ENCODE measurements at places on chromosomes 5 and 9.

GRCh38 chr5:387491-388265, 55.3 kb upstream of the EXOC3 start:
- DNase-seq: no peak

- DNase-seq: no peak
Observed at GRCh38 chr9:89457376-89457855, 40.5 kb downstream of the SEMA4D start.

- DNase-seq: peak; percentile 88
Observed at GRCh38 chr9:36166168-36166927, 2.8 kb upstream of the CCIN start.

DNA sequence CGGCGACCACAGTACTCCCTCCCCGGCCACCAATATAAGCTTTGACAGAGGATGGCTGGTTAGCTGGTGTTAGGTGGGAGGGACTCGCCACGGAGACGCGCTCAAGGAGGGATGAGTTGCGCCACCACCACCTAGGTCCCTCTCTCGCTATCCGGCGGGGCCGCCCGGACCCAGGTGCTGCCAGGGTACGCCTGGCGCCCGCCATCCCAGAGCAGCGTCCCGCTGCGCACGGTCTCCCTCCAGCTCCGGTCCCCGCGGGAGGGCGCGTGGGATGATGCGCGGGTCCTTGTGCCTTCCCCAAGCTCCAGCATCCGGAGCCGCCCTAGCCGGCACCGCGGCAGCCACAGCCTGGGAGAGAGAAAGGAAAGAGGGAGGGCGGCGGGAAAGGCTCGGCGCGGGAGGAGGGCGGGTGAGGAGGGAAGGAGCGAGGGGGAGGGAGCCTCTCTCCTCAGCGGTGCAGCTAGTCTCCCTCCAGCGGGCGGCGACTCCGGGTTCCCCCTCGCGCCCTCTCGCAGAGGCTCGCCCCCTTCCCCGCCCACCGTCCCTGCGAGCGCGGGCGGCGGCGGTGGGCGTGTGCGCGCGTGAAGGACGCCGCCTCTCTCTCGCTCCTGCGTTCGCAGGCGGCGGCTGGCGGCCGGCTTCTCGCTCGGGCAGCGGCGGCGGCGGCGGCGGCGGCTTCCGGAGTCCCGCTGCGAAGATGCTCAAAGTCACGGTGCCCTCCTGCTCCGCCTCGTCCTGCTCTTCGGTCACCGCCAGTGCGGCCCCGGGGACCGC, at the start of gene CAMK4:
Gene CAMK4 (plus strand): TSS at position 598 of the 774 bp plus-strand sequence. CDS start 100 bp downstream, at position 698.
- peak; percentile 55 for DNase-seq

DNA sequence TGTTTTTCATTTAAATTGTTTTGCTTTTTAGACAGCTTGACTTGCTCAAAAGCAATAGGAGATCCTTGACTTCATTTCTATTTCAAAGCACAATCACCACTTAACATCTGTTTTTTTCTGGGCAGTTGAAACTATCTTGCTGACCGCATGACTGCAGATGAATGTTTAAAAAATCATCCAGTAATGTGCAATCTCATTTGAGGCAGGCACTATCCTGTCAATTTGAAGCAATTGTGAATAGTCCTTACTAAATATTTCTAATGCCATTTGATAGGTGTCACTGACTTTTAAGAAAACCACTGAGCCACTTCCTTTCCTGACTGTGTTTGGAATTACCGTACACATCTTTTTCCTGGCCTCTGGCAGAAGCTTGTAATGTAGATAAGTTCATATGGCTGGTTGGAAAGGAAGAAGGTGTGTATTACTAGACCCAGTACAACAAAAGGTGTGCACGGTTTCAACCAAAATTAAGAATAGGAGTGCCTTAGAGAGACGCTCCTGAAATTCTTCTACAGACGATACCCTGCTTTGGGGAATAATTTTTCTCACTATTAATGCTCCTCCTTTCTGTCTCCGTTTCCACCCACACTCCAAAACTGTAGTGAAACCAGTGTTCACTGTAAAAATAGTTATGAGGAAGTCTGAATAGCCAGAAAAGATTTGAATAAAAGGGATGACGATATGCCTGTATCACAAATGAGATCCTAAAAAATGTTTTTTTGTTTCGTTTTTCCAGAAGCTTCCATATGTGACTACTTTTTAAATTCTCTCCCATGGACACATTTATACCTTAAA, 136.7 kb upstream of the MOCS2 start:
- DNase-seq: peak; percentile 88

- DNase-seq: no peak
Observed at GRCh38 chr5:16707168-16707868, 90.5 kb upstream of the RETREG1 start.

DNA sequence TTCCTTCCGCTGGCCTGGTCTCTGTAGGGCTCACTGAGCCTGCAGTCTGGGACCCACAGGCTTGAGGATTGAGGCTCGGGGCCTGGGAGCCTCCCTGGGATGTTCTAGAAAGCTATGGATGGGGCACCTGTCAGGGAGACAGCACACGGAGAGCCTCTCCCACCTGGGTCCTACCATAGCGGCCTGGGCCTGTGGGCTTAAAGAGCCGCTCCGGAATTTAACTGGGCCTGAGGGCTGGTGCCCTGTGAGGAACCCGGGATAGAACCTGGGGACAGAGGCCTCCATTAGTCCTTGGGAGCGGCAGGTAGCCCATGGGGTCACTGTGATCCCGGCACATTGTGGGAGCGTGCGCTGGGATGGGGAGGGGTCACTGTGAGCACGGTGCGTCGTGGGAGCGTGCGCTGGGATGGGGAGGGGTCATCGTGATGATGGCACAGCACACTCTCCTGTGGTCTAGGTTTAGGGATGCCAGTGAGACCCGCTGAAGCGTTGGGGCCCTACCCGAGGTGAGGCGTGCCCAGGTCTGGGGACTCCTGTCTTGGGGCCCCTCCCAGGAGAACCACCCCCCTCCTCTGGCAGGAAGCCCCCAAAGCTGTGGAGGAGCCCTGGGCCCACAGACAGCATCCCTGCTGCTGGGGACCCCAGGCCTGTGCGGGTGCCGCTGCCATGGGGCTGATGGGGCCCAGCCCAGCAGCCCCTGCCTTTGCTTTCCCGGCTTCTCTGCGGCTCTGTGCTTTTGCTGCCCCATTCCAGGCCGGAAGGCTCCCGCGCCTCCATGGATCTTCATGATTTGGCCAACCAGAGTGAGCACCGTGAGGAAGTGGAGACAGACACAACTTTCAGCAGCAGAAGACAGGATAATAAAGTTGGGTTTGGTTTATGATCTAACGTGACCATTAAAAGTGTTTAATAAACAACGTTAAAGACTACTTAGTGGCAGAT, 3.4 kb upstream of the CEP72 start:
- DNase-seq: no peak

DNA sequence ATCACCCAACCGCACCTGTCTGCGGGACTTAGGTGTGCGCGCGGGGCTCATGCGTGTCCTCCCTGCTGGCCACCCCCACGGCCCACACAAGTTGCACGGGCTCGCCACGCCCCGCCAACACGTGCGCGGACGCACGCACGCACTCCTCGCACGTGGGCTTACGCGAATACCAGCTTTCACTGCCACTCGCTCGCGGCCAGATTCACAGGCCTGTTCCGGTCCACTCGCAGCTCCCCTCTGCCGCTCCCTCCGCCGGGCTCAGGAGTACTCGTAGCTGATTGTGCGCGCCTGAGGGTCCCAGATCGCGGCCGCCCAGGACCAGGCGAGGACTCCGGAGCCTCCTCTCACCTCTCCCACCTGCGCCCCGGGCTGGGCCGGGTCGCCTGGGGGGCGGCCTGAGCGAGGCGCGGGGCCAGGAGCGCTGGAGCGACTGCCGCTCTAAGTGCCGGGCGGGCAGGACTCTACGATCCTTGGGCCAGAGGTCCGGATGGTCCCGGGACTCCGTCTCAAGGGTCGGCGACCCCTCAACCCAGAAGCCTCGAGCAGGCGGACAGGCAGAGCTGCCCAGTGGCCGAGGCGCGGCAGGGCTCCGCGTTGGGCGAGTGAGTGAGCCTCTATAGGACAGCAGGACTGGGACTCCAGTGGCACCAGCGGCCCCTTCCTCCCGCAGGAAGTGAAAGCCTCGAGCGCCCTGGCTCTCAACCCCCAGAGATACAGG, 3.4 kb downstream of the PCDHGC5 start:
- no peak for DNase-seq

- DNase-seq: no peak
Observed at GRCh38 chr9:101428909-101429308, 6.7 kb downstream of the ALDOB start.

DNA sequence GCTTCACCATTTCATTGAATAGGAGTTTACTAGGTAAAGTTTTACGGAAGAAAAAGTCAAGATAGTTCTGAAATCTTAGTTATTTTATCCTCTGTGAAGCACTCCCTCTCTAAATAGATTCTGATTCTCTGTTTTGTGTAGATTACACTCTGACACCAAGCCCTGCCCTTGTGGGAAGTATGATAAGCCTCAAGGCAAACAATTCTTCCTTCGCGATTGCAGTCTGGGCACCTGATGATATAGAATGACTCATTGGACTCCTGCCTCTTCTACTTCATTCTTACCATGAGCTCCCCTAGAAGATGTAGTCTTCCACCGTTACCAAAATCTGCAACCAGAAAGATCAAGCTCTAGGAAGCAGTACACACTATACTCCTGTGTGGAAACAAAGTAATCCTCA, 626.9 kb upstream of the PTGER4 start:
- DNase-seq: peak; percentile 45

- no peak for DNase-seq
Observed at GRCh38 chr9:122039234-122039633, 53.9 kb downstream of the TTLL11 start.

GRCh38 chr5:143061161-143061945, 291.2 kb downstream of the ARHGAP26 start:
- DNase-seq: peak; percentile 89

DNA sequence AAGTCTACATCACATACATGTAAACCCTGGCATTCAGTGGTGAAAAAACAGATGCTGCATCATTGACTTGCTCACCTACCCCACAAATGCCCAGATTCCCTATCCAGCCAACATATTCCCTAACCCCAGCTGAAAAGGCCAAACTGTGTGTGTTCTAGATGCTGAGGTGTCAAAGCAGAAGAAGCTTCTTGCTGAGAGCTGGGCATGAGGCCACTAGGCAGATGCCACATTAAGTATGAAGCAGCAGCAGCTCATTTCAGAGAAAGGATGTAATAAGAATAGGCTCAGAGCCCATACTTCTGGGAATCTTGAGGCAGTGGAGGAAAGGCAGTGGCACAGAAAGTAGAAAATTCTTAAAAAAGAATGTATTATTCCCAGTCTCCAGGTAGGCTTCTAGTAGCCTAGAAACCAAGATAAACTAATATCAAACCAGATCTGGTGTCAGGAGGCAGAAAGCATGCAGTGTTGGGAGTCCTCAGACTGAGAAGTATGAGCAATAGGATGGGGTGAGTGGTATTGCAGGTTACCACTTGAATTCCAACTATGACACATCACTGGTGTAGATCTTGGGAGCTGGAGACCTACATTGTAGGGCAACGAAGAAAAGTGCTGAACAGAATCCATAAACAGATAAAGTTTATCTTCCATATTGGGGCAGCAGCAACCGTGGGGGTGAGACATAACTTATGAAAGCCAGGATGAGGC, 71.9 kb upstream of the GRHPR start:
- peak; percentile 79 for DNase-seq

GRCh38 chr5:107437986-107438510, 232.7 kb downstream of the EFNA5 start:
- no peak for DNase-seq

DNA sequence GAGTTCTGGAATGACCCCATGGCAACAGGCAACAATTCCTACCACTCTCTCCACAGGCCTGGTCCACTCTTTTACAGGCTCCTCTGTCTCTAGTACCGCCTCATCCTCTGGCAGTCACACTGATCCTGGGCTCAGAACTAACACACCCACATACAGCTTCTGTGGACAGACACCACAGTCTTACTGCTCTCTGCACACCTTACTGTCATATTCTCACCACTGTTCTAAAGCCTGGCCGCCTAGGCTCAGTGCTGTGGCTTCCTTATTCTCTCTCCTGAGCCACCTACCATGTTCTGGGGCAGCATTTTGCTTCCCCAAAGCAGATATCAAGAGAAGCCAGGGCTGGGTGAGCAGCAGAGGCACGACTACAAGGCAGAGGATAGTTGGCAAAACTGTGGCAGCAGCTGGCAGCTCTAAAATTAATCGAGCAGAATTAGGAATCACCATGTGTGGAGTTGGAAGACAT, 14.8 kb downstream of the REEP5 start:
- no peak for DNase-seq

GRCh38 chr9:134028575-134029247, 3.4 kb downstream of the BRD3OS start:
- no peak for DNase-seq

- no peak for DNase-seq
Observed at GRCh38 chr5:10832987-10833386, 72.0 kb upstream of the DAP start.

GRCh38 chr5:124685404-124685930, 61.0 kb downstream of the ZNF608 start:
- no peak for DNase-seq

DNA sequence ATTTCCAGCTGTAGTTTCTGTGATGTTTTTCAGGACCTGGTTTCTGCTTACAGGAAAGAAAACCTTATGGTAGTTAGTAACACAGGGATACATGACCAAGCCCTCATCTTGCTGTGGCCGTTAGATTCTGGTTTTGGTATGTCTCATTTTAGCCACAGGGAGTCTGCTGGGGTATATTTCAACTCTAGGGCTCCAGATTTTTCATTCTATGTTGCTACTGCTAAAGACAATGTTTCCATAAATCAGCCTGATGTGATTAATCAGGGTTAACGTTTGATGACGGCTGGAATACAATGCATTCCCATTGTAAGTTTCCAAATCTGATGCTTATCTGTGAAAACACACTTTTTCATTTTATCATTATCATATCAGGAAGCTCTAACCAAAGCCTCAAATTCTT, 48.2 kb downstream of the P4HA2 start:
- no peak for DNase-seq

DNA sequence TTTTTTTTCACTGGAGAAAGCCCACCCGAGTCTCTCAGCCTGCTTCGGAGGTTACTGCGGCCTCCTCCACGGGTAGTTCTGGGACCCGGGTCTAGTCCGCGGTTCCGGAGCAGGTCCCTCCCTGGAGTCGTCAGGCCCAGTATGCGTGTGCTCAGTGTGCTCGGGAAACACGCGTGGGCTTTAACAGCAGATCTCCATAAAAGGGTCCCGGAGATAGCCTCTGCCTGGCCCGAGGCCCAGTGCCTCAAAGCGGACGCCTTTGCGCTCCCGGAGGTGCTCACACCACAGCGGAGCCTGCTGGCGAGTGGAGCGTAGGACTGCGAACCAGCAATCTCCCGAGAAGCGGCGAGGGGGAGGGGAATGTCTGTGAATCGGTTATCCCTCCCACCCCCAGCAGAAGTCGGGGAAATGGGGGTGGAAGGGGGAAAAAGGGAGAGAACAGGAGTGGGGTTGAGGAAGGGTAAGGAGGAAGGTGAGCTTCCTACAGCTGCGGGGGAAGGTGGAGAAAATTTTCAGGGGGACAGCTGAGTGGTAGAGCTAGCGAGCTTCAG, 28.7 kb downstream of the CDKN2A start:
- DNase-seq: peak; percentile 92

Data from iris pigment epithelial cell (primary cell).